Sciatic nerve (tissue), 2 donors: ENCODE measurements at places on chromosomes 1 and 21.
A peak's percentile ranks its signal among the peaks of the same experiment; 100 is the strongest.

- DNase-seq: no peak
Measured at GRCh38 chr21:41399246-41399800, 26.7 kb upstream of the MX1 start.

- DNase-seq: no peak
Measured at GRCh38 chr1:229249854-229250644, 20.9 kb upstream of the RAB4A start.

DNA sequence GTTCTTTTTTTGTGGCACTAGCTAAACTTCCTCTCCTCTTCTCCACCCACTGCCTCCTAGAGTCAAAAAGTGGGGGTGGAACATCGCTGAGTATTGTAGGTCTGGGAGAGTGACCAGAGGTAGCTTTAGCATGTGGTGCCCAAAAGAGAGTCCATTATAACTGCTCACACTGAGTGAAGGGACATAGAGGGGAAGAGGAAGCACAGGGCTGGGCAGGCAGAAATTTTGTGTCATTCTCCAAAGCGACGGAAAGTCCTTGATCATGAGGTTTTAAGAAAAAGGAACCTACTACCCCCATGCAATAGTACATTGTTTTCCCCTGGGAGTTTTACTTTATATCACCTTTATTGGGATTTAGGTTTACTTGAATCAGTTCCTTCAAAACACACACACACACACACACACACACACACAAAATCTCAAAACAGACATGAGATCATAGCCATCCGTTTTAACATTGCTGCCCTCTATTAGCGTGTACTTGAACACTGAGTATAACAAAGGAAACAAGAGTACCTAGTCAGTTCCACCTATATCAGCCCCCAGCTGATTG, 4.1 kb downstream of the CD84 start:
- DNase-seq: no peak

DNA sequence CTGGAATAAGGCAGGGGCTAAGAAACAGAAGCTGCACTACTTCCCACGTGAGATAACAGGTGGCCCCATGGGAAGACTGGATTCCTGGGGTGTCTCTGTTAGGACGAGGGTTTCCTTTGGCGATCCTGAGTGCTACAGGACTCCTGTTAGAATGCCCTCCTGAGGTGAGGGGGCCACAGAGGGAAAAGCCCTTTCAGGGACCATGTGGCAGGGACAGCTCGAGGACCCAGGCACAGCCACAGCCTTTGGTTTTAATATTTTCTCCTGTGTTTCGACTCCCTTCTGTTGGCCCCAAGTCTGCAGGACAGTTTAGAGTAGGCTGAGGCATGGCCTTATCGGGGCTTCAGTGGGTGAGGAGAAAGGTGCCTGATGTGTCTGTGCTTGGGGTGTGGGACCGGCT, 12.6 kb downstream of the TTC39A start:
- no peak for DNase-seq

DNA sequence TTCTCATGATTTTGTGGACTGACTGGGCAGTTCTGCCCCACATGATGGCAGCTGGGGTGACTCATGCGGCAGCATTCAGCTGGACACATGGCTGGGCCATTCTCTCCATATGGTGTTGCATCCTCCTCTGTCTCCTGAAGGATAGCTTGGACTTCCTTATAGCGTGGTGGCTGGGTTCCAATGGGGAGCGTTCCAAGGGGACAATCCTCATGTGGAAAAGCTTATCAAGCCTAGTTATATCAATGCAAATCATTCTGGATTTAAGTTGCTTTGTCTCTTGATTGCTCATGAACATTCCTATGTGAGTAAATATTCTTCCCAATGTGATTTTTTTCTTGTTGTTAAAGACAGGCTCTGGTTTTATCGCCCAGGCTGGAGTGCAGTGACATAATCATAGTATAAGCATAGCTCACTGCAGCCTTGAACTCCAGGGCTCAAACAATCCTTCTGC, 13.2 kb upstream of the SLC2A1 start:
- no peak for DNase-seq

DNA sequence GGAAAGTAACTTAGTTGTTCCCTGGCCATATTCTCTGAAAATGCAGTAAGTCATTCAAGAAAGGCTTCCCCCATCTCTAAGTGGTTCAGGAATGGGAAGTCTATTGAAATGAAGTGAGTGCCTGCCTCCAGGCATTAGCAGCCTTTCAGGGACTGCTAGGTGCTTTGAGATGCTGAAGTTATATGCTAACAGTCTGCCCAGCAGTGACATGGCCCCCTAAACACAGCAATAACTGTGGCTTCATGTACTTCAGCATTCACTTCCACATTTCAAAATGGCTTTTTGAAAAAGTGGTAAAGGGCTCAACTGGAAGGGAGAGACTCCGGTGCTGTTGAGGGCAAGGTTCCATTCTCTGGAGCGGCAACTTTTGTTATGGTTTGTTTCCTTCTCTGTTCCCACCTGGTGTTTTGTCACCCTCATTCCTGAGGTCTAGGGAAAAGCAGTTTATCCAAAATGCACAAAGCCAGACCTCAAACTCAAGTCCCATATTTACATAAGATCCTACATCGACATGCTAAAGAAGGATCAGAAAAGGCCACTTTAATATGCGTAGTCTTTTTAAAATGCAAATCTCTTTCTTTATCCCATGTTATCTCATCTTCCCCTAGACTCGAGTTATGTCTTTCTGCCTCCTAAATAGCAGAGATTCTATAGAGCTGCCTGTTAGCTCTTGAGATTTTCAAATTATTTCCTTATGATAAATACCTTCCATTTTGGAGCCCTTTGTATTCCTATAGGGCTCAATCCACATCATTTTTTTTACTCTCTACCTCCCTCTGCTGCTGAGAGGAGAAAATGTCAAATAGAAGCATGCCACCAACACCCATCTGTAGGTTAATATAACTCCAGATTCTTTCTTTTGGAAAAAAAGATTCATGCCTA, 34.2 kb upstream of the LRRC8C start:
- no peak for DNase-seq

- DNase-seq: no peak
Measured at GRCh38 chr1:209029737-209030136, 553.8 kb upstream of the CAMK1G start.

GRCh38 chr1:10663678-10664035, 132.8 kb downstream of the CASZ1 start:
- DNase-seq: no peak

- DNase-seq: no peak
Measured at GRCh38 chr1:155650231-155650757, 38.3 kb downstream of the YY1AP1 start.

- no peak for DNase-seq
Measured at GRCh38 chr1:198892065-198892464, 253.2 kb downstream of the PTPRC start.

GRCh38 chr1:9653491-9654050, 2.0 kb downstream of the PIK3CD start:
- no peak for DNase-seq

- no peak for DNase-seq
Measured at GRCh38 chr1:30976143-30976542, 67.6 kb upstream of the SDC3 start.

DNA sequence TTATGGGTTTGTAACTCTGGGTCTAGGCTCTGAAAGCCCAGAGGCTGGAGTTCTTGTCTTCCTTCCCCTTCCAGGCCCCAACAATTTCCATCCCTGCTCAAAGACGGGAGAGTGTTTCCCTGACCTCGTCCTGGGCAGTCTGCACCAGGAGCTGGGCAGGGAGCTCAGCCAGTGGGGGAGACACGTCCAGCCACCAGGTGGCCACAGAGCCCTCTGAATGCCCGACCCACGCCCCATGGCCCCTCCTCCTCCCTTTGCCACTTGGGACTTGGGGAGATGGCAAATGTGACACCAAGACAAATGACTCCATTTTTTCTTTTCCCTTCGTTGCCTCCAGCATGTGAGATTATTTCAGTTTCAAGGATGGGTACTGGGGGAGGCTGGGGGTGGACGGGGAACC, 159.9 kb upstream of the AJAP1 start:
- no peak for DNase-seq

- no peak for DNase-seq
Measured at GRCh38 chr21:38470755-38471154, 27.5 kb downstream of the ERG start.

DNA sequence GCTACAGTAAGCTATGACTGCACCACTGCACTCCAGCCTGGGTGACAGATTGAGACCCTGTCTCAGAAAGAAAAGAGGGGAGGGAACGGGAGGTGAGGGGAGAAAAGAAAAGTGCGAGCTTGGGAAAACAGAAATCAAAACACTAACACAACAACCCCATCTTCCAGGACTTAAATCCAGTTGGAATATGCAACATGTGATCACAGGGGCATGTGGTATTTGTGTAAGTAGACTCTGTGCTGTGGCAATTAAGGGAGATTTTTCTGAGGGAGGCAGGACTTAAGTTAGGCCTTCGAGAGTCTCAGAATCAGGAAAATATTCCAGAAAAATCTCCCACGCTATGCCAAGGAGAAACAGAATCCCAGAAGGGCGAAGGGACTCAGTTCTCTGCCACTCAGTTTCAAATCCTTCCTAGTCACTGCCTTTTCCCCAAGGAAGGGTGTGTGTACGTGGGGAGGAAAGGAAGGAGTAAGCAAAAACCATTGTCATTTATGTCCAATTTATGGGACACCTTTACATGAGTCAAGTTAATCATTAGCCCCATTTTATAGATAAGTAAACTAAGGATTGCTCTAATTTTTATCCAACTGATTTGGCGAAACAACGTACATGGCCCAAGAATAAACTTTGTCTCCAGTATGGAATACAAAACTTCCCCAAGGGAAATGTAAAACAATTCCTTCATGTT, 12.3 kb downstream of the ID3 start:
- no peak for DNase-seq

- DNase-seq: peak; percentile 75
Measured at GRCh38 chr21:36630485-36631206, 68.3 kb upstream of the SIM2 start.

DNA sequence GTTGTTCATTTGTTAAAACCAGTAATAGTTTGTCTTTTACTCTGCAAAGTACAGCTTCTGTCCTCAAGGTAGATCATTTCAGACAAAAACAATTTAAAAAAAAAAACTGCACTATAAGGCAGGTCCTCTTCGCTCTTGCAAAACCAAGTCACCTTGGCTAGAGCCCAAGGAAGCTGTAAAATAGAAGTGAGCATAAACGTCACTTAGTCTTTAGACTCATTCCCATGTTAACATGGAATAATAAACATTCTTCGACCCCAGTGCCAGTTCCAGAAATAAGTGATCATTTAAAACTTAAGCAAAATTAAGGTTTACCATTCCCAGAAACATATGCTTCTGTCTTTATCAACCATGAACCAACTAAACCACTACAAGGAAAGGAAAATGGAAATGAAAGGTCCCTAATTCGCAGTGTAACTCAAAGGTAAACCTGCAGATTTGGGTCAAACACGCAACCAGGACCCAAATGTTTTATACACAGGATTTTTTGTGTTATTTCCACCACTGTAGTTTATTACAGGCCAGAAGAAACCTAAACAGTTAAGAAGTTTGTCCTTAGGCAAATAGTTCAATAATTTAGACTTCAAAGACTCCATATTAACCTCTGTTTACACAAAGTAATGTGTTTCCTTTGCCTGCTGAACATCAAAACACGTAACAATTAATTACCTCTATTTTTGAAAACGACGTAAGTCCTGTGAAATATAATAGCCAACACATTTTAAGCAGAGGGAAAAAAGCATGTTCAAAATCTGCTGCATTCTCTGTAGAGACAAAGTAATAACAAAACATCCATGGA, 54.6 kb downstream of the TGFBR3 start:
- no peak for DNase-seq

DNA sequence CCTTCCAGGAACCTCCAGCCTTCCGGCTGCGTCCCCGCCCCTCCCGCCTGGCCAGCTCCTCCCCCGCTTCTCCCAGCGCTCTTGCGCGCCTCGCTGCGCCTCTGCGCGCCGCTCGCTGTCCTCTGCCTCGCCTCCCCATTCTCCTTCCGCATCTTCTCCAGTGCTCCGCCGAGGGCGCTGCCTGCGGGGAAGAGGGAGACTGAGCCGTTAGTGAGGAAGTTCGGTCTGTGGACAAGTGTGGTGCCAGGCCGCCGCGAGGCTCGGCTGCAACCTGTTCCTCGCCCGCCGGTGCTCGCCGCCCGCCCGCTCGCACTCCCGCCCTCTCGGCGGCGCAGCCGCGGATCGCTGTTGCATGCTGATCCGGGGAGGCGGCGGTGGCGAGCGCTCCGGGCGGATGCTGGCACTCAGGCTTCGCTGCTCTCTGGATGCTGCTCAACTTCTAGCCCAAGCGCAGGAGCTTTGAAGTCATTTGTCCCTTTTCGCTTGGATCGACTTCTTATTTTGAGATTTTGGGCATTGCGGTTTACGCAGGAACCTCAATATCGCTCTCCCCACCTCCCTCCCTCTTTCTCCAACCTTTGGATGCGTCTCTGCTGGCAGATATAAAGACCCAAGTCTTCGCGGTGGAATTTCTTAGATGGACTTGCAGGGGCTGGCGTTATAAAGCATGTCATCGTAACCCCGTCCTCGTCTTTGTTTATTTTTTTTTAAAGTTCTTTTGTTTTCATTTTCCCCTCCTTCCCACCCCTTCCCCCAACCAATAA, 614 bp upstream of the CACNA1E start:
- DNase-seq: no peak

- no peak for DNase-seq
Measured at GRCh38 chr1:245242989-245243388, 88.2 kb downstream of the KIF26B start.

GRCh38 chr1:184937729-184938128, 36.6 kb downstream of the NIBAN1 start:
- no peak for DNase-seq

DNA sequence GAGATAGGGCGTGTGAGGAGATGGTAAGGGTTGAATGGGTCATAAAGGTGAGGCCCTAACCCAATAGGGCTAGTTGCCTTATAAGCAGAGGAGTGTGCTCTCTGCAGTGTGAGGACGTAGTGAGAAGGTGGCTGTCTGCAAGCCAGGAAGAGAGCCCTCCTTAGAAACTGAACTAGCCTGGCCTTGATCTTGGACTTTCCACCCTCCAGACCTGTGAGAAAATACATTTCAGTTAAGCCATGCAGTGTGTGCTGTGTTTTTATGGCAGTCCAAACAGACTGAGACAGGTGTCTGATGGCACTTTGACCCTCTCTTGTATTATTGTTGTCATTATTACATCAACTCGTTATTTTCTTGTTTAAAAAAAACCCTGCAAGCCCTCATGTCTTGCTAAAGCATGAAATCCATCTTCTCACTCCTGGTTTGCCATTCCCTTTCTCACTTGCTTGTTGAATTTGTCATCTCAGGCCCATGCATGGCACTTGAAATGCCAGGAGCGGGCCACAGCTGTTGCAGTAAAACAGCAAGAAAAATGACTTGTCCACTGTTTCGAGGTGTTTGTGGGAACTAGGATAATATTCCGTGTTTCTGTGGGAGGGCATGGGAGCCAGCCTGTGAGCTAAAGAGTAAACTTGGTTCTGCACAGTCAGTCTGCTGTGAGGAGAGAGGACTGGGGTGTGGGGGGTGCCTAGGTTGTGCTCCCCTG, 78.6 kb downstream of the STUM start:
- no peak for DNase-seq

GRCh38 chr1:237877631-237878030, 13.1 kb downstream of the ZP4 start:
- DNase-seq: no peak

- DNase-seq: no peak
Measured at GRCh38 chr1:162349635-162350330, 26.9 kb downstream of the SPATA46 start.
